Right atrium auricular region (tissue), 2 donors: ENCODE measurements at places on chromosomes 5 and 9. TPM values are rescaled to one million over a fixed set of nuclear protein-coding genes. Genes with fewer than 3 reads are reported as not detected.

DNA sequence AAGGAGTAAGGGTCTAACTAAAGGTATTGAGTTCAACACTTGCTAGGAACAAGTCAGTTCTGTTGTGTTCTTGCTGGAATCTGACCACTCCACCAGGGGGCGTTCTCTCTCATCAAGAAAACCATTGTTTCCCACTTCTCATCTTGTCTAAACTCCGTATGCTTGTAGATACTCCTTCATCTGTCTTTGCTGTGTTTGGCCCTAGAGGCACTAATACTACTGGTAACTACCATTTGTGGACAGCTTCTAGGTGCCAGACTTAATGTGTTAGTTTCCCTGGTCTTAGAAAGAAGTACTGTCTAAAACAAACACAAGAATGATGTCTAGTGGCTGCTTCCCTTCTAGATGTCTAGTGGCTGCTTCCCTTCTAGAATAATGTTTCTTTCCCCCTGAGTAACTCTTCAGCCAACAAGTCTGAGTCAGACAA, 18.7 kb upstream of the PTPDC1 start:
- peak; percentile 89 for DNase-seq

- DNase-seq, result no peak
These were observed 204.1 kb upstream of the MEF2C start for GRCh38 chr5:89087128-89087527.

Gene GALNT10
- 13.2 TPM for total RNA-seq

GRCh38 chr5:7867260-7867659, 1.6 kb downstream of the FASTKD3 start:
- no peak for DNase-seq

DNA sequence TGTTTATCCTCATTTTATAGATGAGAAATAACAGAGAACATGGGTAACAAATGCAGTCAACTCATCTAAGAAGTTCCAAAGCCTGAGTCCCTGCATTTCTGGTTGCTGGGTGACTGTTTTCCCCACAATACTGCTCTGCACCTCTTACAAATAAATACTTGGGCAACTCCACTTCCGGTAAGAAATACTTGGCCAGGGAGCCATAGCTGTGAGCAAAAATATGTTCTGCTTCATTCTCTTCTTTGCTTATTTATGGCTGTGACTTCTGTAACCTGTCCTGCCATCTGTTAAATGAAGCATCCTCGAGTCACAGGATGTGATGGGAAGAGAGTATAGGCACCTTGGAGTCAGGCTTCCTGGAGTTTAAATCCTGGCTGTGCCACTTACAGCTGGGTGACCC, 49.9 kb downstream of the GDNF start:
- no peak for DNase-seq

DNA sequence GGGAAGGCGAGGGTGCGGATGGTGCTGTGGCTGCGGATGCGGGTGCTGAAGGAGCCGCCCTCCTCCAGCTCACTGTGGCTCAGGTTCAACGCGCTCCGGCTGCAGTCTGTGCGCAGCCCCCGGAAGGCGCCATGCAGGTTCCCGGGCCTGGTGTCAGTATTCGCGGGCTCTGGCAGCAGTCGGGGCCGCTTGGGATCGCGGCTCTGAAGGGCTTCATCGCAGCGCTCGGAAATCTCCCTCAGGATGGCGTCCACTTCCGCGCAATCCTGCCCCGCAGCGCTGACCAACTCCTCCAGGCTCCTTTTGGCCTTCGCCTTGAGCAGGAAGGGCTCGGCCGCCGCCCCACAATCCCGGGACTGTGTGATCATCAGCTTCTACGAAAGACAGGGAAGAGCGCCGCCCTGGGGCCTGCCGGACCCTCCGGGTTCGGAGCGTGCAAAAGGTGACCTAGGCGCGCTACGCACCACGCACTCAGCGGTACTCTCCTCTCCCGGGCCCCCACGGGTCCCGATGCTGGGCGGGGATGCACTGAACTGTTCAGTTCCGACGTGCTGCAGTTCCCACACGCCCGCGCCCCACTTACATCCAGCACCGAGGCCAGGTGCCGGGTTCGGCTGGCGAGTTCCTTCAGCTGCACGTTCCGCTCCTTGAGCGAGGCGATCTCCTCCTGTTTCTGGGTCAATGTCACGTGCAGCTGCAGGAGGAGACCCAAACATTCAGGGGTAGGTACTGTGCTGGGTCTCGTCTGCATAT, 6.5 kb downstream of the MCIDAS start:
- DNase-seq, result no peak

Gene AQP3
- 14.3 TPM for total RNA-seq

DNA sequence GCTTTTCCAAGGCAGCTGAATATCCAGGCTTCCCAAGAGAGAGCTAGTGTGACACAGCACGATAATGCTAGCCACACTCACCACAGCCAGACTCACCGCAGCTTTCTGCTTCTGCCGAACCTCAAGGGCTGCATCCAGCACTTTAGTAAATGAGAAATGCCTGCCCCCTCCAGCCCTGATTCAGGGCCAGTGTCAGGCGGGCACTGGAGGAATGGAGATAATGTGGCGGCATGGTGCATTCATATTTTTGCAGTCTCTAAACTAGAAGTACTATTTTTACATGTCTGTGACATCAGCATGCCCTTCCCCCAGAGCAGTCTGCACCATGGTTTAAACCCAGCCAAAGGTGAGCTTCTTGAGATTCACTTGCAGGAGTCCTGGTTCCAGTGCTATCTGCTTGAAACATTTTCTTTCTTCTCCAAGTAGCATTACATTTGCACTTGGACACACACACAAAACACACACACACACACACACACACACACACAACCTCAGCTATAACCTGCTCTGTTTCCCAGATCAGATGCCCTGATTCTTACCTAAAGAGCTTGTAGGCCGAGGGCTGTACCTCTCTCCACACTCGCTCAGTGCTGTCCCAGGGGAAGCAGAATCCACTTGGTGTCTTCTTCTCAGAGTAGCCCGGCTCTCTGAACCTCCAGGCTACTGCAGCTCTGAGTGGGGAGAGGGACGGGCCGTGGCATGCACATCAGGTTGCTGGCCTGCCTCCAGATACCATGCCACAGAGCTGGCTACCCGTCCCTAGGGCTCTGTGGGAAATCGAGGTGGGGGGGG, at the start of gene FGF1:
FGF1 (minus strand) TSS at position 673 of the 792 bp plus-strand sequence. CDS start 71,963 bp downstream, outside the sequence.
- DNase-seq, result no peak
